ENCODE measurements at places on chromosomes 2 and 18.

DNA sequence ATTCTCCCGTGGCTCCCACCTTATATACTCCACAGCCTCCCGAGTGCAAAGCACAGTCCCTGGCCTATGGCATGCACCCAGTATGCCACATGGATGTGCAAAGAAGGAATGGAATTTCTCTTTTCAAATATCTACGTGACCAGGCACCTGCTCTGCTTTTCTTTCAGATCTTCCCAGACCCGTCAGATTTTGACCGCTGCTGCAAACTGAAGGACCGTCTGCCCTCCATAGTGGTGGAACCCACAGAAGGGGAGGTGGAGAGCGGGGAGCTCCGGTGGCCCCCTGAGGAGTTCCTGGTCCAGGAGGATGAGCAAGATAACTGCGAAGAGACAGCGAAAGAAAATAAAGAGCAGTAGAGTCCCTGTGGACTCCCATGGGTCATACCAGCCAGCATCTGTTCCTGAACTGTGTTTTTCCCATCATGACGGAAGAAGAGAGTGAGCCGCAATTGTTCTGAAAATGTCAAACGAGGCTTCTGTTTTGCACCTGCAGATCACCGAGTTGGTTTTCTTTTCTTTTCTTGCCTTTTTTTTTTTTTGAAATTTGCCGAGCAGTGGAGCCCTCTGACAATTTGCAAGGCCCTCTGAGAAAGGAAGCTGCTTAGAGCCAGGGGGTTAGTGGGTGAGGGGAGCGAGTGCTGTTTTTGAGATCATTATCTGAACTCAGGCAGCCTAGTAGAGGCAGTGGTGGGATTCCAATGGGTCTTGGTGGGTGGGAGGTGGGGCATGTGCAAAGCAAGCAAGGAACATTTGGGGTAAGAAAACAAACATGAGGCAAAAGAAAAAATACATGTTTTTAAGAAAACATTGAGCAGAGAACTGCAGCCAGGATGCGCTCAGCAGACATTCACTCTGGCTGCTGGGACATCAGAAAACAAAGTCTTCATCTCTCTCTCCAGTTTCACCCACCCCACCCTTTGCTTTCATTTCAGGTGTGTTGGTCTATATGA is 26.2 kb downstream of the LBH start:
- DNase-seq: no peak

DNA sequence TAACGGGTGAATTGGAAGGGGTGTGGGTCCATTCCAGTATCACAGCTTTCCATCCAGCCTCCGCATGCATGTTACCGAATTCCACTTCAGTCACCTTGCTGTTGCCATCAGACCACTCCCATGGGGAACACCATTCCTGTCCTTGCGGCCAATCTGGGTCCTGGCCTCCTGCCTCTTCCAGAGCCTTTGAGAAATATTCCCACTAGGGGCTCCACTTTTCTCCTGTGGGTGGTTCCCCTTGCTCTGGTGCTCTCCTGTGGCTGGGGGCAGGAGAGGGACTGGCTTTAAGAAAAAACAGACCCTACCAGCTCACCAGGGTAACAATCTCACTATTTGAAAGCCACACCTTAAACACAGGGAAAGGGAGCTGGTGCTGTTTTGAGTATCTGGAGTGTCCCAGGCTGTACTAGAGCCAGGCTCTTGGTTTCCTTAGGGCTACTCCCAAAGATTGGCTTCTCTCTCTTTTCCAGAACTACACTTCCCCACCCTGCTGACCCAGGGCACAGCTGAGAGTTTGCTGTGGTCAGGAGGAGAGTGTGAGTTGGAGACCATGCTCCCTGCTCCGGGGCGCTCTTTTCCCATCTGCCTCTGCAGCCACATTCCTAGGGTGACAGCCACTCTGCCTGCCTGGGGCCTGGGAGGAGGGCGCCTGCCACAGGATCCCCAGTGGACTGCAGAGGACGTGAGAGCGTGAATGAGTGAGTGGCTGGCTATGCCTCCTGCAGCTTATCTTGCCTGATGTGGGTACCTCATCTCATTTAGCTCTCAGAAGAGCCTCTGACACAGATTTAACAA is 460.8 kb upstream of the HS6ST1 start:
- no peak for DNase-seq

GRCh38 chr2:132448771-132449170 is 32.2 kb downstream of the GPR39 start:
- peak; percentile 30 for DNase-seq

DNA sequence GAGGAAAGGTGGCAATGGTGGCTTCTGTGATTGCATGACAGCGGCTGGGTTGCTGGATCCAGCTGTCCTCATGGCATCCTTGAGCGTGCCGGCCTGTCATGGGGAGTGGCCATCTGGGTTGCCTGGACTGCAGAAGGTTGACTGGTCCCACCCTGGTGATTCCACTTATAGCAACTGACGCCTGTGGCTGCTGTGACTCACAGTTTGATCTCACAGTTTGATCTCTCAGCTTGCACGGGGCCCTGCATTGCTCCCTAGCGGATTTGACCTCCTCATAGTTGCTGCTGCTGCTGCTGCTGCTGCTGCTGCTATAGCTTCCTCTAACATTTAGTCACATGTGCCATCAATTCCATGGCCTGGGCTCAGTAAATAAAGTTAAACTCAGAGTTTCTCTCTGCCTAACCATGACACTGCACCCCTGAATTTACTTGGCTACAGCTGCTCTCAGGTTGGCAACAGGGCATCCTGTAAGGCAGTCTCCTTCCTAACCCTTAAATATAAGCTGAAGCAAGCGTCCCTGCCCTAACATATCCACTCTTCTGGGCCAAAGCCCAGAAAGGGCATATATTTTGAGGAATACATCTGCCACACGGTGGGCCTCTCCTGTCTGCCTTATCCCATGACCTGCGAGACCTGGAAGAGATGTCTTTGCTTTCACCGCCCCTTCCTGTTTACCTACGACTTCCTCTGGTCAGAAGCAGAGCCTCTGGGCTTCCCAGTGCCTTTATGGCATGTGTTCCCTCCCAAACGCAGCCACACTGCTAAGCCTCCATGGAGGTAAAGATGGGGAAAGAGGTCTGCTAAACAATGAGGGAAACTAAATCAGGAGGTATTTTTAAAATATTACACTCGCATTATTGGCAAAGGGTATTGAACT is 37.8 kb upstream of the CCDC150 start:
- DNase-seq: peak; percentile 15

- no peak for DNase-seq
These were observed 34.4 kb upstream of the RPL31 start for GRCh38 chr2:100967716-100968115.

DNA sequence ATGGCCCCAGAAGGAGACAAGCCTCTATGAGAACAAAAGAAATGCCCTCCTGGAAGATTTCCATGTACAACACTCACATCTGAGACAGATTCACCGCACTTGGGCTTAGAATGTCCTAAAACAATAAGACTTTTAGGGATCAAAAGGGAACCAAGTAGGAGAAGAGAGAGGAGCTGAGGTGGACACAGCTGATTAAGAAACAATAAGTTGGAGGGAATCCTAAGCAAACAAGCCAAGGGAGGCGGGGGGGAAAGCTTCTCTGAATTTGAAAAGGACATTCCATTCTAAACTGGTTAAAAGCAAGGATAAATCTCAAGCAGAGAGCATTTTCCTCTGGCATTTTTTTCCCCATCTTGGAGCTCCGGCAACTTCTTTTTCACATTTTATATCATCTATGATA is 9.9 kb downstream of the ACVR1 start:
- DNase-seq: no peak

GRCh38 chr2:1143129-1143528 is 192.5 kb downstream of the SNTG2 start:
- no peak for DNase-seq

- DNase-seq: no peak
These were observed 152.5 kb downstream of the NRP2 start for GRCh38 chr2:205834796-205835195.

- DNase-seq: no peak
These were observed 4.8 kb downstream of the PDK1 start for GRCh38 chr2:172560721-172561120.

DNA sequence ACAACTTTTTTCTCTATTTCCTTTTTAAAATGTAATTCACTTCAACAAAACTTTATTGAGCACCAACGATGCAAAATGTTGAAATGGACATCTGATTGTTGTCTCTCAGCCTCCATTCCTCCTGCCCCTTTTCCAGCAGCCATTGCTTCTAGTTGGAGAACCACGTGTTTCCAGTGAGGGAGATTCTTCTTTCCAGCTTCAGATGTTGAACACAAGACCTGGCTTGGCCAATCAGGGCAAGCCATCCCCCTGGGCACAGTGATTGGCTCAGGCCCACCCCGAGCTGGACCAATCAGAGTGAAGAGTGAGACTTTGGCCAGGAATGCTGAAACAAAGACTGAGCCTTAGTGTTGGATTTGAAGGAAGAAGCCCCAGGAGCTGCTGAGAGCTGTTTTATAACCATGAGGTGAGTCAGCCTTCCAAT is 59.0 kb downstream of the E2F6 start:
- peak; percentile 28 for DNase-seq

DNA sequence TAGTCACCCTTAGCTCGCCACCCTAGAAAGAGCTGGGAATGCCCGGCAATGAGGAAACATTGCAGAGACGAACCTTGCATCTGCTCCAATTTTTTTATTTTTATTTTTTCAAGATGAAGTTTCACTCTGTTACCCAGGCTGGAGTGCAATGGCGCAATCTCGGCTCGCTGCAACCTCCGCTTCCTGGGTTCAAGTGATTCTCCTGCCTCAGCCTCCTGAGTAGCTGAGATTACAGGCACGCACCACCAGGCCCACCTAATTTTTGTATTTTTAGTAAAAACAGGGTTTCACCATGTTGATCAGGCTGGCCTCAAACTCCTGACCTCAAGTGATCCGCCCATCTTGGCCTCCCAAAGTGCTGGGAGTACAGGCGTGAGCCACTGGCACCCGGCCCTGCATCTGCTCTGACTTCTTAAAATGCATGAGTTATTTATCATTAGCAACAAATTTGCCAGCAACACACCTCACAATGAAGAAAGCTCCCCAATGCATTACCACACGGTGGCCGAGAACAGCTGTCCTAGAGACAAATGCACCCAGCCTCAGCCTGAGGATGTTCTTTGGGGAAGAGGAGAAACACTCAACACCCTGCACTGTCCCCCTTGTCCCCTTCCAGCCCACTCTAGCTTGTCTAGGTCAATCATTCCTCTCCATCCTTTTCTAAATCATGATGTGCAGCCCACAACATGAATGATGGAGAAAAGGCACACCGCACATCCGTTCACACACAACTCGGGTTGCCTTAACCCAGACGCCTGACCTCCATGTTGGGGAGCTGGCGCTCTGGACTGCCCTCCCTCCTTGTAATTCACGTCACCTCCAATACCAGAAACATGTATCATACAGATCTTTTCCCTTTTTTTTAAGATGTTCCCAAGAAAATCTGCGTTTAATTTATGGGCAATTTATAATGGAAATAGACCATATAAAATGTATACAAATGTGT is 46.9 kb downstream of the TTC32 start:
- no peak for DNase-seq

- DNase-seq: no peak
These were observed 450.2 kb downstream of the ERBB4 start for GRCh38 chr2:212088353-212088752.

- DNase-seq: peak; percentile 60
These were observed 65.7 kb downstream of the SPRED2 start for GRCh38 chr2:65366595-65367125.

- no peak for DNase-seq
These were observed 229.5 kb upstream of the CCDC150 start for GRCh38 chr2:196410008-196410407.

- DNase-seq: no peak
These were observed 213.0 kb downstream of the PIEZO2 start for GRCh38 chr18:10936176-10937053.

- DNase-seq: no peak
These were observed 44.9 kb downstream of the CFAP210 start for GRCh38 chr2:169649278-169649677.

- DNase-seq: no peak
These were observed 135.5 kb upstream of the ZSWIM2 start for GRCh38 chr2:186984481-186984880.

DNA sequence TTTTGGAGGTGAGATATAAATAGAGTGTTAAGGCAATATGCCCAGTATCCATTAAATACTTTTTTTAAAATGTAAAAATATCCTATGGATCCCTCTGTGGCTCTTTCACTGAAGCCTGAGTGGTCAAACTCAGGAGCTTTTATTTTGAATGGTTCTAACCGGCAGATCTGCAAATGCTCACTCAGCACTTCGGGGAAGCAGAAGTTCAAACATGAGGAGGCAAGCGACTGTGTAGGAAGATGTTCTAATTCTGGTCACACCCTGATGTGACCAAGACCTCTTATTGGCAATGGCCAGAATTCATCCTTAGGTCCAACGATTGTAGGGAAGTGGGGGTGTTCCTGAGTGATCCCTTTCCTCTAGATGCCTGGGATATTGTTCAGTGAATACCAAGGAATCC is 168.8 kb downstream of the CDCA7 start:
- DNase-seq: no peak

DNA sequence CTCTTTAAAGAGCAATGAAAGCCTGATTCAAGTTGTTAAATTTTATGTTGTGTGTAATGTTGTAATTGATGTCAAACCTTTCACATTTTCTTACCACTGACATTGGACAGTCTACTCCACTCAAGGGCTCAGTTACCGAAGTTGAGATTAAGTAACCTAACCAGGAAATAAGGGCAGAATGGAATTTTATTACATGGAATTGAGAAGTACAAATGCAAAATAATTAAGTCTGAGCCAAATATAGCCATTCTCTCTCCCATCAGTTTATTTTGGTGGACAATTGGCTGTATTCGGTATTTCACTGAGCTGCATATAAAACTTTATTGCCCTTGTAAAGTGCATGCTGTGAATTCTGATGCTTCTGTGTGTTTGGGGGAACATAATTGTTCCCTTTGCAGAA is 231.5 kb downstream of the TTC32 start:
- peak; percentile 47 for DNase-seq

- no peak for DNase-seq
These were observed 1272.7 kb upstream of the TMEFF2 start for GRCh38 chr2:193467276-193467987.

- DNase-seq: no peak
These were observed 1589.5 kb upstream of the PIK3C3 start for GRCh38 chr18:40365526-40365925.

DNA sequence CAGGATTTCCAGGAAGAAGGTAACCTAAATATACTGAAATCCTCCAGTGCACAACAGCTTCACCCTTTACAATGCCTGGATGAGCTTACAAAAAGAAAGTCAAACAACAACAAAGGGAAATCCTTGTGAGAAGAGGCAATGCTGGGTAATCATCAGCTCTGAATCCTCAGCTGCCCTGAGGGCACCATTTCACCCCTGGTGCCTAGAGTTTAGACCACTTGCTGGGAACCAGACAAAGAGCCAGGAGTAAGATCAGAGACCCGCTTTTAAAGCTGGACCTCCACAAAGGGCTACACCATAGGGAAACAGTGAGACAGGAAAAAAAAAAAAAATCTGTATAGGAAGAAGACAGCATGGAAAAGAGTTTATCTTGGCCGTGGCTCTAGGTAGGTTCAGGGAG is 97.0 kb downstream of the FOXI3 start:
- DNase-seq: no peak

- DNase-seq: no peak
These were observed 154.0 kb upstream of the SMIM21 start for GRCh38 chr18:75581336-75582131.

Measured in HEK293T (cell line).